HCEC 1CT (cell line): ENCODE measurements at places on chromosomes 16 and 17.

DNA sequence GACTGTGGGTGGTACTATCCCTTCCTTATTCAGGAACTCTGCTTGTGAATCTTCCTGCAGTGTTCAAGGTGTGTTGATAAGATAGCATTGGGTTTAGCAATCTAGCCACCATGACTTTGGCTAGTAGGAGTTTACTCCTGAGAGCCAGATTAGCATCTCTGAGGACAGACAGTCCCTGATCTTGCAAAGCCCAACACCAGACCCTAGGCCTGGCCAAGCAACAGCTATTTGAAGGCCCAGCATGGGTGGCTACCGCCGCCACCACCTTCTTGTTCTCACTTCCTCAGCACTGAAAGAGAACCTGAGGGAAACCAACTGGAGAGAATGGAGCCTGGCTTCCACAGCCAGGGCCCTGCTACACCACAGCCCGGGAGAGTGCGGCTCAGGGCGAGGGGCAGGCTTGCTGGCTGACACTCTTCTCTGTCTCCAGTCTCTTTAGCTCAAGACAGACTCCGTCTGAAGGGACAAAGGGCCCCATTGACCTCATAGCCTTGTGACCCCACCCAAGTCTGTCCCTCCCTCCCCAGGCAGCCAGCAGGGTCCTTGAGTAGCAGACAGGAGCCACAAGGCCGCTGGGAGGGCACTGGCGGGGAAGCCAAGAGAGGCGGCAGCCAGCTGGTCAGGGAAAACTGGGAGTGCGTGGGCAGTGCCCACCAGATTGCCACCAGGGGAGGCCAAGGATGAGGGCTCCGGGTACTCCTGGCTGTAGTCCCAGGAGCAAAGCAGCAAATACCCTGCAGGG is 10.9 kb upstream of the ARHGAP23 start:
- DNase-seq: no peak

- DNase-seq: no peak
Measured at GRCh38 chr16:82280867-82281266, 110.8 kb upstream of the MPHOSPH6 start.

DNA sequence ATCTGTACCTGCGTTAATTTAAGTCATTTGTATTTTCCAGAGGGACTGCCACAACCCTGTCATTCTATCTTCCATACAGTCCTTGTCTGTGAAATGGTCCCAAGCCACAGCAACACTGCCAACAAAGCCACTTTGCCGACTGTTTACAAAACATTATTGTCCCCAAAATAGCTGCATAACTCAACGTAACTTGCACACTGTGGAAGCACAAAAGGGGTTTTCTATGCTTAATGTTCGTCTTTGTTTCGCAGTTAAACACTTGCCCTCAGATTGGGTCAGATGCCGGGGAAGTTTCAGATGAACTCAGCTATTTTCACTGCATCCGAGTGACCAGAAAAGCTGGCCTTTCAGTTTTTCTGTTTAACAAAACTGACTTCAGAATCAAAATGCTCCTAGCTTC is 4.6 kb downstream of the SEC14L5 start:
- no peak for DNase-seq

- DNase-seq: peak; percentile 78
Measured at GRCh38 chr16:9119795-9120194, 28.4 kb downstream of the HAPSTR1 start.

- peak; percentile 42 for DNase-seq
Measured at GRCh38 chr17:64632606-64633005, 29.5 kb downstream of the SMURF2 start.

DNA sequence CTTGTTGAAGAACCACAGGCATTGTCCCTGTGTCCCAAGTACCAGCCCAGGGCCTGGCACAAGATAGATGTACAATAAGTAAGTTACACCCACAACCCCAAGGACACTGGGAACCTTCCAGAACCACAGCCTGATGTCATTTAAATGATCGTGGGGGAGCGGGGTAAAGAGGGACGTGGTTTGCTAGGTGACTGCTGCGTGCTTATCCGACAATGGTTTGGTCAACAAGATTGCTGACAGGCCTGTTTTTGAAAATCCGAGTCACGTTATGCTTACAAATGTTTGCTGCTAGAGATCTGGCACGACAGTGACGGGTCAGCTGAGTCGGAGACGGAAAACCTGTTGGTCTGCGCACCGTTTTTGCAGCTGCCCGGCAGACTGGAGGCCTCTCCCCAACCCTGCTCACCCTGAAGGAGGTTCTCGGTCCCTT is 22.8 kb downstream of the COTL1 start:
- no peak for DNase-seq
